ENCODE measurements at places on chromosomes 3 and 15.
A peak's percentile ranks its signal among the peaks of the same experiment; 100 is the strongest.

GRCh38 chr15:33311312-33311971 lies 675 bp downstream of the RYR3 start:
- H3K36me3 ChIP-seq: no peaks in the 10 kb centered on the region
- no peak overlapping the region for H3K27ac ChIP-seq
- DNase-seq: no peak
- no peaks in the 10 kb centered on the region for H3K4me1 ChIP-seq

DNA sequence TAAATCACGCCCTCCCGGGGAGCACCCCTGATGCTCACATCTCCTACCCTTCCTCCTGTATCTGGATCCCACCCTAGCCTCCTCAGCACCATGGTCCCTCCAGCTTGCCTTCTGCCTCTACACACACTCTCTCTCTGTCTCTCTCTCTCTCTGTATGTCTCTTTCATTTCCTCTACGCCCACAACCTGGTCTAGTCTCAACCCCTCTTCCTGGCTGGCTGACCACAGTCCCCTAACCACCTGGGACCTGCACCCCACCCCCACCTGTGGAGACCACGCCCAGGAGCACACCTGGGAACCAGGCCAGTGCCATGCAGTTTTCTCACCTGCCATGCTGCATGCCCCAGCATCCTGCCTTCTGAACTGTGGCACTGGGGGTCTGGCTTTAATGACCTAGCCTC lies 4.0 kb upstream of the CFAP100 start:
- peaks cover 13% of the 10 kb centered on the region for H3K4me1 ChIP-seq
- H3K36me3 ChIP-seq: no peaks in the 10 kb centered on the region
- no peak overlapping the region for H3K27ac ChIP-seq
- H3K27me3 ChIP-seq: peaks cover 55% of the 10 kb centered on the region
- no peak for DNase-seq

DNA sequence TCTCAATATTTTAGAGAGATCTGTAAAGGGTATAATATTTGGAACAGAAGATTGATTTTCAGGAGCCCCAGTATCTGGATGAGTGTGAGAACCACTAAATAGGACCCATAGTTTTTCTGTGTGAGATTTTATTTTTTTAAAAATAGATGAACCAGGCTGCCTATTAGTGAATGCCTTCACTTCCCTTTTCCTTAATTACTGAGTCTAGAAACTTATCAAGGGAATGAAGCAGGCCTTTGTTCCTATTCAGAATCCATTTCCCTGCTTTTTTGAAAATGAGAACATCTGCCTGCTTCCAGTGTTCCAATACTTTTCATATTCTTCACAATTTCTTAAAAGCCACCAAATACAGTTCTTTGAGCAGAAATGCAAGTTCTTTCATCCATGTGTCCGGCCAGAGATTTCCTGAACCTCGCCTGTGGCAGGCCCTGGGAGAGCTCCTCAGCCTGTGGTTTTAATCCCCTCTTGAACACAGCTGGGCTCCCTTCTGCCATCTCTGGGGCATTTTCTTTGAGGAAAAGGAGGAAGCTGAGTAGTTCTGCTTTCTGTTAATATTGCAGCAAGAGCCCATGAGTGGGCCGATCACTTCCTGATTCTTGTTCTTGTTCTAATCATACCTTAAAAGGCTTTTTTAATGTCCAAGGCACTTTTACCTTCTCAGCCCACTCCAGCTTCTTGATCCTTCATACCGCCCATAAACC lies 4.7 kb downstream of the EHD4 start:
- no peak overlapping the region for H3K27ac ChIP-seq
- peaks cover 8% of the 10 kb centered on the region for H3K36me3 ChIP-seq
- peaks cover 48% of the 10 kb centered on the region for H3K4me1 ChIP-seq
- no peak for DNase-seq
- no peak overlapping the region for H3K4me3 ChIP-seq

DNA sequence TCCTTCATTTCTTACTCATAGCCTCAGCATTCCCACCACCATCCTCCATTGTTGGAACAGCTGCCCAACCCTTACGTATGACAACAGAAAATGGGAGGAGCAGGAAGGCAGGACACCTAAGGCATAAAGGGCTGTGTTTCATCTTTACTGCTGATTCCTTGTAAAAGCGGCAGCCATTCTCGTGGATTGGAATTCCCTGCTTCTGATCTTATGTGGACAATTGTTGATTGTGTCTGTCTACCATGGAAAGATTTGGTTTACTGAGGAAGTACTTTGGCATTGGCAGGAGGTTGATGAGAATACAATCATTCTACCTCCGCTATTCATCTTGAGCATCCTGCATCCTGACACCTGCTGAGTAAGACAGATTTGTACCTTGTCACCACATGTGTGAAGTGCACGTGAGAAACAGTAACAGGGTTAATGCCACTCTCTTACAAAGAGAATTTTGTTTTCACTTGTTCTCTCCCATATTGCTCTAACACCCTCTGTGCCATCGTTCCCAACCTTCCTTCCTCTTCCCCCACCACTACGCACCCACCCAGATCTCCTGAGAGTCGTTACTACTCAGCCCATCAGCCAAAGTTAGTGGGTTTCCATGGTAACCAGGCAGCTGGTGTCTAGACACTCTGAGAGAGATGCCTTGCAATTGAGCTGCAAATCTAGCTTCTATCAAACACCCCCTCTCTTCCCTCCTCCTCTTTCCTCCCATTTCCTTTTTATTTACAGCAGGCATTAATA lies 75.7 kb downstream of the GAP43 start:
- H3K36me3 ChIP-seq: no peaks in the 10 kb centered on the region
- no peak overlapping the region for H3K4me3 ChIP-seq
- peaks cover 12% of the 10 kb centered on the region for H3K27me3 ChIP-seq
- no peak overlapping the region for H3K27ac ChIP-seq

DNA sequence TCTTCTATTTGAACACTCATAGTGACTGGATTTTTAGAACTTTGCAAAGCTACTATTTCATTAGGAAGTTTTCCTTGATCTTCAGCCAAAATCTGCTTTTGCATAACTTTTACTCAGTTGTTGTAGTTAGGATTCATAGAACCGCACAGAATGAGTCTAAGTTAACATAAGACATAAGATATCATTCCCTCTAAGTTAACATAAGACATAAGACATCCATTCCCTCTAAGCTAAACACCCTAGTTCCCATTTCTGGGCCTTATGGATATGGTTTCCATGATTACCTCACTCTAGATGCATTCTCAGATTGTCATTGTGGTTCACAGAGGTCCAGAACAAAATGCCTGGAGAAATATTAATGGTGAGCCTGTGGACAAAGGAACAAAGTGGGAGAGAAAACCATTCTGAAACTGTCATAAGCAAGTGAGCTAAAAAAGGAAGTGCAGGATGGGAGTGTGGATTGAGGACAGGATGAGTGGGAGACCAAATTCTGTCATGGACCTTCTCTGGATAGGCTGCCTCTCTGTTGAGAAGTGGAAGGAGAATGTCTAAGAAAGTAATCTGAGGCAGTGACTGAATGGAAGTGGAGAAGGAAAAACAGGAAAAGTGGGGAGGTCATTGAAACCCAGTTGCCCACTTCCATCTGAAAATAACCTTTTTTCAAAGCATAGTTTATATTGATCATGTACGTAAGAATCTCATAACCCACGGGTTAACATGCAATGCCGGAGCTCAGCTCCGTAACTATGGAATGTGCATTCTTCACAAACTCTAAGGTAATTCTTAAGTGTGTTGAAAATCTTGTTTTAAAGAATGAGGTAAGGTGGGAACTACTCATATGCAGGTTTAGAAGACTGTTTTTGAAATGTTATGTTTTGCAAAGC lies 37.4 kb upstream of the SECISBP2L start:
- no peak overlapping the region for H3K27ac ChIP-seq
- no peaks in the 10 kb centered on the region for H3K36me3 ChIP-seq
- DNase-seq: no peak
- H3K4me1 ChIP-seq: no peaks in the 10 kb centered on the region

DNA sequence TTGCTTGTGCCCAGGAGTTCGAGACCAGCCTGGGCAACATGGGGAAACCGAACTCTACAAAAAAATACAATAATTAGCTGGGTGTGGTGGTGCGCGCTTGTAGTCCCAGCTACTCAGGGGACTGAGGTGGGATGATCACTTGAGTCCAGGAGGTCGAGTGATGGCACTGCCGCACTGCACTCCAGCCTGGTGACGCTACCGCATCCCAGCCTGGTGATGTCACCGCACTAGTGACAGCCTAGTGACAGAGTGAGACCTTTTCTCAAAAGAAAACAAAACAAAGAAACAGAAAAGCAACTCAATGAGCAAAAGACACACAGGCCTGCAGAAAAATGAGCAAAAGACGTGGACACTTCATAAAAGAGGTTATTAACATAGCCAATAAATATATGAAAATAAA lies 19.9 kb upstream of the SYNM start:
- DNase-seq: no peak
- H3K4me3 ChIP-seq: no peak overlapping the region

- H3K4me3 ChIP-seq: peak overlapping the region; percentile 90
- H3K36me3 ChIP-seq: no peaks in the 10 kb centered on the region
- H3K27me3 ChIP-seq: peaks cover 28% of the 10 kb centered on the region
- peak overlapping the region; percentile 62 for H3K27ac ChIP-seq
Observed at GRCh38 chr15:69161079-69161877, 843 bp downstream of the GLCE start.

DNA sequence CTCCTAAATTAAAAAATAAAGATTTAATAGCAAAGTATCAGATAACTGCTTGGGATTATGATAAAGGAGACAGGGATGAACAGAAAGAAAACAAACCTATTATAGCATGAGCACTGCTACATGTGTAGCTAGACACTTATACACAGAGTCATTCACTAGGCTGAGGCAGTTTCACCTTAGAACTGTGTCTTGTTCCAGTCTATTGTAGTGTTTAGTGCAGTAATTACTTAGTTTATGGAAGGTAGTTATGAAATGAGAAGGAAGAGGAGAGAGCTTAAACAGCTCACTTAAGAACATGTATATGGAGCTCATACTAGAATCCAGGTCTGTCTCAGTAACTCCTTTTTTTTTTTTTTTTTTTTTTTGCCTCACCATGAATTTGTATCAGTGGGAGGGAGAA lies 441.4 kb downstream of the PDCD6IP start:
- H3K27ac ChIP-seq: no peak overlapping the region
- H3K27me3 ChIP-seq: no peaks in the 10 kb centered on the region
- no peaks in the 10 kb centered on the region for H3K36me3 ChIP-seq
- H3K4me1 ChIP-seq: no peaks in the 10 kb centered on the region
- no peak overlapping the region for H3K4me3 ChIP-seq
- DNase-seq: no peak

DNA sequence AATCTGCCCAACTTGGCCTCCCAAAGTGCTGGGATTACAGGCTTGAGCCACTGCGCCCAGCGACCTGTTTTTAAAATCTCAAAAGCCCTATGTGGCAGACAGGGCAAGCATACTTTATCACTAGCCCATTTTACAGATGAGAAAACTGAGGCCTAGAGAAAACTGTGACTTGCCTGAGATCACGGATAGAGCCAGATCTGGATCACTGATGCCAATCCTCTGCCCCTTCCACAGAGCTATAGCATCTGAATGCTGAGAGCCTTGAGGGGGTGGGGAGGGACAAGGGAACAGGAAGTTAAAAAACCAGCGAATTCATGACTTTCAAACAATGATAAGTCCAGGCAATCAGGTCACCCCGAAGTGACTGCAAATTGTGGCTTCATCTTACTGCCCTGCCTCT lies 7.3 kb downstream of the ANKRD63 start:
- H3K36me3 ChIP-seq: no peaks in the 10 kb centered on the region
- peaks cover 29% of the 10 kb centered on the region for H3K27me3 ChIP-seq
- H3K4me3 ChIP-seq: no peak overlapping the region
- peaks cover 21% of the 10 kb centered on the region for H3K4me1 ChIP-seq
- H3K27ac ChIP-seq: no peak overlapping the region

GRCh38 chr3:152860736-152861135 lies 25.8 kb downstream of the P2RY1 start:
- no peak overlapping the region for H3K4me3 ChIP-seq
- no peaks in the 10 kb centered on the region for H3K4me1 ChIP-seq
- H3K27ac ChIP-seq: no peak overlapping the region
- no peak for DNase-seq

GRCh38 chr15:85029221-85029620 lies 47.6 kb downstream of the PDE8A start:
- no peak overlapping the region for H3K4me3 ChIP-seq
- peaks cover 56% of the 10 kb centered on the region for H3K4me1 ChIP-seq
- DNase-seq: no peak
- no peaks in the 10 kb centered on the region for H3K27me3 ChIP-seq
- no peaks in the 10 kb centered on the region for H3K36me3 ChIP-seq
- no peak overlapping the region for H3K27ac ChIP-seq

DNA sequence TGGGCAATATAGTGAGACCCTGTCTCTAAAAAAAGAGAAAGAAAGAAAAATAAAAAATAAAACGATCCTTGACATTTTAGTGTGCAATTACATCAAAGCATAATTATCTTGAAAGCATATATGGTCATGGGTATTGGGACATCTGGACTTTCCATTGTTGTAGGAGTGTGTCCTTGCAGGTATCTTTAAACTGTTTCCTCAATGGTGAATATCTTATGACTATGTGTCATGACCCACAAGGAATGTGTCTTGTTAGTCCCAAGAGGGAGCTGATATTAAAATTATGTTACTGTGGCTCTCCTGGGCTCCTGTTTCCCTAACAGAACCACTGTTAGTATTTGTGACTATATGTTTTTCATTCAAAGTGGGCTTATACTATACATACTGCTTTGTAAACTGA lies 26.6 kb downstream of the EIF1B start:
- H3K27me3 ChIP-seq: peaks cover 7% of the 10 kb centered on the region
- H3K4me1 ChIP-seq: no peaks in the 10 kb centered on the region
- H3K36me3 ChIP-seq: no peaks in the 10 kb centered on the region
- no peak for DNase-seq
- no peak overlapping the region for H3K4me3 ChIP-seq
- no peak overlapping the region for H3K27ac ChIP-seq

- no peak overlapping the region for H3K27ac ChIP-seq
- H3K27me3 ChIP-seq: peaks cover 11% of the 10 kb centered on the region
- DNase-seq: no peak
- H3K36me3 ChIP-seq: no peaks in the 10 kb centered on the region
Observed at GRCh38 chr3:184466413-184466960, 86.6 kb downstream of the CHRD start.

GRCh38 chr3:55329849-55330248 lies 157.3 kb downstream of the WNT5A start:
- H3K4me1 ChIP-seq: no peaks in the 10 kb centered on the region
- H3K27me3 ChIP-seq: no peaks in the 10 kb centered on the region
- no peak overlapping the region for H3K4me3 ChIP-seq
- H3K36me3 ChIP-seq: no peaks in the 10 kb centered on the region

- peak overlapping the region; percentile 25 for H3K27ac ChIP-seq
- peaks cover 9% of the 10 kb centered on the region for H3K27me3 ChIP-seq
- H3K36me3 ChIP-seq: no peaks in the 10 kb centered on the region
- peak; percentile 13 for DNase-seq
- no peak overlapping the region for H3K4me3 ChIP-seq
Observed at GRCh38 chr15:31501536-31502157, 175.0 kb downstream of the KLF13 start.

Data from activated CD8-positive, alpha-beta T cell treated with anti-CD3 and anti-CD28 coated beads, Interleukin-2, amount 10 ng/mL, durations not matched to agents 7 days and 5 days (primary cell).